ENCODE measurements at places on chromosomes 12 and 14.
A peak's percentile ranks its signal among the peaks of the same experiment; 100 is the strongest.

DNA sequence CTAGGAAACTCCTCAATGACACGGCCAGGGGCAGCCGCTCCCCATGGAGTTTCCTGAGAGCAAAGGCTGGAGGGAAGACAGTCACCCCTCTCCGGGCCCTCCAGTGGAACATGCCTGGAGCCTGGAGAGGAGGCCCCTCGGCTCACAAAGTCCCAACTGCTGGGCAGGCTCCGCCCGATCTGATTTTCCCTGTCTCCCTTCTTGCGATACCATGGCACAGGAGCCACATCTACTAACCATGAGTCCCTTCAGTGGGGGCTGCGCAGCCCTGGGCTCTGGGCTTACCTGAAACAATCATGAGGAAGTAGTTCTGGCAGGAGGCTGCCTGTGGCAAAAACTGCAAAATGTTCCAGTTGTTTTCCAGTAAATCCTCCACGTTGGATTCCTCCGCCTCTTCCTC lies 15.3 kb downstream of the P2RX2 start:
- no peak for DNase-seq

DNA sequence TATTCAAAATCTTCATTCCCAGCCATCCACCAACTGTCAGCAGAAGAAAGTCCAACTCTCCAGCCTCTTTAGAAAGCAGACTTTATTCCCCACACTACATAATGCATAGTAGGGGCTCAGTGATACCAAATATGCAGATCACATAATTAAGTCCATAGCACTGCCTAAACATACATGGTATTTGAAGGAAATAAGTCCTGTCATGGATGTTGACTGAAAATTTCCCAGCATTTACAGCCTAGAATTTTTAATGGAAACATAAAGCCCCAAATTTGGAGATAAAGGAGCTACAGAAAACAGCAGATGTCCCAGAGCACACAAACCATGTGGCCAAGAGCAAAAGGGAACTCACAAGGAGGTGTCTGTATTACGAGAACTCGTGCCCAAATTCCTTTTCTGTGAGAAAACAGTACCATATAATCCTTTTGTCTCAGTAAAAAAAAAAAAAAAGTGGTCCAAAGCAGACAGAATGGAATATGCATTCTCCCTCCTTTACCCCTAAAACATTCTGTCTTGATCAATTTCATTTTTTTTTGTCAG lies 920.5 kb downstream of the NRXN3 start:
- no peak for DNase-seq

DNA sequence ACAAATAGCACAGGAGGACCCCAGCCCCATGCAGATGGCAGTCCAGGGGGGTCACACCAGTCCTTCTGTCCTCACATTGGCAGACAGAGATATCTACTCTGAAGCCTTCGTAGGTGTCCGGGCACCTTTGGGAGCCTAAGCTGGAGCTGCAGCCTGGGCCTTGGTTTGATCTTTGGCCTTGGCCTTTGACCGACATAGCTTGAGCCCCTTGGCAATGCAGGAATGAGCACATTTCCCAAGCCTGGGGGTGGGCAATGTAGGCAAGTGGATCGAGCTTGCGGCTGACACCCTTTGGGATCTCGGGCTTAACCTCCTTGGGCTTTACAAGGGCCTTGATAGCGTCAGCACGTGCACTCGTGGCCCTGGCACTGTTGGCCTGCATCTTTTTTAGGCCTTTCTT lies 6.4 kb downstream of the COQ5 start:
- no peak for DNase-seq

- no peak for DNase-seq
Measured at GRCh38 chr14:34817768-34818167, 57.4 kb downstream of the BAZ1A start.

DNA sequence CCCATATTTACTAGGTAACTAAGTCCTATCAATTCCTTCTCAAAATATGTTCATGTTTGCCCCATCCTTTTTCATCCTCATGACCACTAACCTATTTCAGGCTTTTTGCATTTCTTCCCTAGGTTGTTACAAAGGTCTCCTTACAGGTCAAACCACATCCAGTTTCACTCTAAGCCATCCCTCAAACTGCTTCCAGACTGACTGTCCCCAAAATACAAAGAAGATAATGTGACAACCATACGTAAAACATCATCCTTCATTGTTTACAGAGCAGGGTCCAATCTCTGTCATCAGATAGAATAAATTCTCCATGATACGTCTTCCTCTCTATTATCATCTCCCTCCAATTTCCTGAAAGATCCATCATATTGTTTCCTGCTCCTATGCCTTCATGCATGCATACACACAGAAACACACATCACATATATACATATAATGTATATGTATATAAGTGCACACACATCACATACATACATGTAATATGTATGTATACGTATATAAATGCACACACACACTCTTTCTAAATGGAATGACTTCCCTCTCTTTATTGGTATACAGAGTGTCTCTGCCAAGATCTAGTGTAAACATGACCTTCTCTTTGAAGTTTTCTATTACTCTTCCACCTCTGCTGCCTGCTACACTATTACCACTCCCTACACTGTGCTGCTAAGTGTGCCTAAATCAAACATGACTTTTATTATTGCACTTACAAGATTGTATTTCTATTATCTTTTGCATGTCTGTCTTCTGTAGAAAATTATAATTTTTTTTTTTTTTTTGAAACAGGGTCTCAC lies 30.7 kb upstream of the EPS8 start:
- no peak for DNase-seq

GRCh38 chr12:109452489-109452888 lies 24.6 kb downstream of the KCTD10 start:
- DNase-seq = no peak

- no peak for DNase-seq
Measured at GRCh38 chr12:64767495-64767894, 8.3 kb upstream of the GNS start.

DNA sequence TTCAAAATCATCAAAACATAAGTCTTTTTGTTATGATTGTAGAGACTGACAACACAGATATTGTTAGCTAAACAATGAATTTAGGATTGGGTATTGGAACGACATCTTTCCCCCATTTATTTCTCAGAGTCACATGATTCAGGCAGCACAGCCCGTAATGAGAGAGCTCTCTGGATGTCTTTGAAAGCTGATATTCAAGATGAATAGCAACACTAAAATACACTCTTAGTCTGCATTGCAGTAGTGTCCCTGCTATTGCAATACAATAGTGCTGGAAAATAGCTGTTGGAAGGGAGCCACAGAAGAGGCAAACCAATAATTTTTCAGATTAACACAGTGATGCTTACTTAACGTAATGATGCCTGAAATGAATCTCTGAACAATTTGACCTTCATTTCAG lies 9.9 kb downstream of the GTSF1 start:
- DNase-seq = no peak

DNA sequence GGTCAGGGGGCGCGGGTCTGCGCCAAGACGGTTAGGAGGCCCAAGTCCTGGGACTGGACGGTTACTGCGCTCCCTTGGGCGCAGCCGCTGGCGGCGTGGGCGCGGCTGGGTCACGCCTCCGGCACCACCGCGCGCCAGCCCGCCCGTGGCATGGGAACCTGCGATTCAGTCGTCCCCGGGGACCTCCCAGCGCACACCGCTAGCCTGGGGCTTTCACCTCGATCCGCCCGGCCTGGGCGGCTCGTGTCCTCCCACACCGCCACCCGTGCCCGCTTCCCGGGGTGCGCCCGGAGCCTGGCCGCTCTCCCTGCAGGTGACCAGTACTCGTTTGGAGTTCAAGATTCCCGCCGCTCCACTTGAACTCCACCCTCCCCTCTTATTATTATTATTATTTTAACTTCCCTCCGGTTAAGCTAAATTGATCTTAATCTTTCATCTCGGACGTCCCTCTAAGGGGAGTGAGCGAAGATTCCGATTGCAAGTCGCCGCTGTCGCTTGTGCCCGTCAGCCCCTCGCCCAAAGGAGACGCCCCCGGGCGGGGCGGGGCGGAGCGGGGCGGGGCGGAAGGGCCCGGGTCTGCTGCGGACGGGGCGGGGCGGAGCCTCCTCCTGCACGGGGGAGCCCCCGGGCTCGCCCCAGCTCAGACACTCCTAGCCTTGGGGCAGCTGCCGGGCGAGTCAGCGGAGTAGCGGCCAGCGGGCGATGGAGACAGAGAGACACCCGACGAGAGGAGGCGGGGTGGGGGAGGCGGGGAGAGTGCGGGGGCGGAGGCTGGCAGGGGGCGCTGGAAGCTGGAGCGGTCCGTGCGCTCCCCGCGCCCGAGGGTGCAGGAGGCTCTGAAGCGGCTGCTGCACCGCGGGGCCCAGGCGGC lies at the start of gene KCNMB4:
TSS of gene KCNMB4 (plus strand) at position 643 of the 871 bp plus-strand sequence. CDS start 445 bp downstream, outside the sequence.
- DNase-seq = peak; percentile 65

- DNase-seq = no peak
Measured at GRCh38 chr12:709455-710020, 42.8 kb upstream of the WNK1 start.

- no peak for DNase-seq
Measured at GRCh38 chr12:6268484-6269157, 41.9 kb upstream of the PLEKHG6 start.

- DNase-seq = peak; percentile 23
Measured at GRCh38 chr12:131132118-131132892, 178.6 kb downstream of the ADGRD1 start.

- DNase-seq = no peak
Measured at GRCh38 chr12:122729583-122730214, 945 bp downstream of the HCAR1 start.

DNA sequence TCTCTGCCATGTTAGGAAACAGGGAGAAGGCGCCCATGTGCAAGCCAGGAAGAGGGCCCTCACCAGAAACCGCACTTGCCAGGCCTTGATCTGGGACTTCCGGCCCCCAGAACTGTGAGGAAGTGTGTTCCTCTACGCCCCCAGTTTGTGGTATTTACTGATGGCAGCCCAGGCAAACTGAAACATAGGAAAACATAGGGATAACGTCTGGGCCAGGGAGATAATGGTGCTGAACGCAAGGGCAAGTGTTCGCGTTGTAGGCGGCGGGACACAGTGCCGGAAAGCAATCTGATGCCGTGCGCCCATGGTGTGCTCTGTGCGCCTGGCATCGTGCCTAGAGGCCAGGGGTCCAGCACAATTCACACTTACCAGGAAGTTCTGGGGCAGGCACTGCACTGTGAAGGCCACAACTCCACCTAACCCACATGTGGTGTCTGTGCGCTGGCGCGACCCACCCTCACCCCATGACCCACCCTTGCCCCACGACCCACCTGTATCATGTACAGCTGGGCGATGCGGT lies 53.6 kb downstream of the ARL6IP4 start:
- DNase-seq = no peak

DNA sequence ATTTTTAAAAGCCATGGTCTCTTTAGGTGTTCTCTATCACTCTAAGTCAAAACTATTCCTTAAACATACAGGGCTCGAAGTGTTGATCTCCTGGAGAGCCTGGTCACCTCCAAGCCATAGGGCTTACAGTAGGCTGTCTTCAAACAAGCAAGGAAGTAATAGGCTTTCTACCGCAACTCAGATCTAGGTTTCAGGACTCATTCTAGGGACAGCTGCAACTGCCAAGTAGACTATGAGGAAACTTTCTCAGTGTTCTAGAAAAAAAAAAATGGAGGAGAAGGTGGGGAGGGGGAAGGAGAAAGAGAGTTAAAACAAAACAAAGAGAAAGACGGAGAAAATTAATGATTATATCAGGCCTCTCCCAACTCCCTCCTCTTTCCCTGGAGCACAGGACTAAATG lies 106.9 kb upstream of the ETV6 start:
- DNase-seq = no peak

DNA sequence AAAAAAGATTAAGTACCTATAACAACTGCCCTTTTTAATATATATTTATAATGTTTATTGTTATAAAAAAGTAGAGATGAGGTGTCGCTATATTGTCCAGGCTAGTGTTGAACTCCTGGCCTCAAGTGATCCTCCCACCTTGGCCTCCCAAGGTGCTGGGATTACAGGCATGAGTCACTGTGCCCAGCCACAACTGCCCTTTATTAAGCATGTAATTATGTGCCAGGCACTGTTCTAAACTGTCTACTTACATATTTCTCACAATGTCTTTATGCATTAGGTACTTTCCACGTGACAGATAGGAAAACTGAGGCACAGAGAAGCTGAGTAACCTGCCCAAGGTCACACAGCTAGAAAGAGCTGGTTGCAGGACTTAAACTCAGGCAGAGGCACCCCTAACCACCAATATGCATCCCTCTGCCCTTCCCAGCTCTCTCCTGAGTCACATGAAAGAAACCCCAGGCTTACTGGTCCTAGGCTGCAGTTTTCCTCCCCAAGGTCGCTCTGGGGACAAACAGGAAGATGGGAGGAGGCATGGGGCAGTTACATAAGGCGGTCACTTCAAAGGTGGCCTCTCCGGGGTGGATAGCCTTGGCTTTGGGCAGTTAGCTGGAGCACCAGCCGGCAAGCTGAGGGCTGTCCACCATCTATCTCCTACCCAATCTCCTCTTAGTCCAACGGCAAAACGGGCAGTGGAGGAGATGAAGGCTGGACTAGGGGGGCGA lies 54.6 kb upstream of the TBX3 start:
- peak; percentile 61 for DNase-seq

DNA sequence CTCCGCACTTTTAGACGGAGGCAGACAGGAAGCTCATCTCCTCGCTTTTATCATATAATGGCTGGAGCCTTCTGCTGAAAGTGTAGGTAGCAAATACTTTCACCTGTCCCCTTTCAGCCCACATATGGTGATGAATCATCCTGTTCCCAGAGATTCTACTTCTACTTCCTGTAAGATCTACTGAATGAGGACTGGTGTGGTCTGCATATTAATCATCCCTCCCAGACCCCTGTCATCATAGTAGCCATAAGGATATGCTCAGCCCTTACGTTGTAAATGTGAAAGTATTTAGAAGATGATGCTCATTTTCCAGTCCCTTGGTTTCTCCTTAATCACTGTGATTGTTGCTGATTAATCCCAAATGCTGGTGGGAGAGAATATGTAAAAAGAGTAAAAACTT lies 268.2 kb upstream of the GRIP1 start:
- DNase-seq = peak; percentile 14

- DNase-seq = no peak
Measured at GRCh38 chr14:61813096-61813606, 50.9 kb downstream of the SNAPC1 start.

DNA sequence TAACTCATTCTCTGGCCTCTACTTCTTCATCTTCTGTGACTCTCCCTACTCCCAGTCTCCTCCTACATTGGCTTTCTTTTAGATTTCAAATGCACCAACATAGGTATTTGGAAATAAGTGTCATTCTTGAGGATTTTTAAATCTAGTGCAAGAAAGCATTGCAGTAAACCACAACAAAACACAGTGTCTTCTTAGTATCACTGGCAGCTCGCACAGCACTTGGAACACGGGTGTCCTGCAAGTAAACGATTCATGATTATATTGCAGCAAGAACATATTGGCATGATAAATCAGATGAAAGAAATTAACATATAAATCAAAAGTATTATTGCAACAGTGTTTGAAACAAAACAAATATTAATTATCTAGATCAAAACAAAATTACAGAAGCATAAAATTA lies 45.6 kb downstream of the MAGOHB start:
- no peak for DNase-seq

DNA sequence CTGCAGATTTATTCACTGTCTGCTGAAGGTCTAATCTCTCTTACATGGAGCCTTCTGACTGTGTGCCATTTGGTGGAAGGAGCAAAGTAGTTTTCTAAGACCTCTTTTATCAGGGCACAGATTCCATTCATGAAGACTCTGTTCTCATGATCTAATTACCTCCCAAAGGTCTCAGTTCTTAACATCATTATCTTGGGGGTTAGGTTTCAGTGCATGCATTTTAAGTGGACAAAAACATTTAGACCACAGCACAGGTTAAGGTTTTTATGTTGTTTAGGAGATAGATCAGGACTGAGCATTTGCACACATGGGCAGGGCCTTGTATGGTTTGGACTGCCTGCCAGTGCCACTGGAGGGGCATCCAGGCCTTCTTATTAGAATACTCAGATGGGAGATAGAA lies 746.1 kb downstream of the C12orf50 start:
- DNase-seq = no peak
